Trophoblast cell (in vitro differentiated cells and primary cell): ENCODE measurements at places on chromosomes 1 and 21.

DNA sequence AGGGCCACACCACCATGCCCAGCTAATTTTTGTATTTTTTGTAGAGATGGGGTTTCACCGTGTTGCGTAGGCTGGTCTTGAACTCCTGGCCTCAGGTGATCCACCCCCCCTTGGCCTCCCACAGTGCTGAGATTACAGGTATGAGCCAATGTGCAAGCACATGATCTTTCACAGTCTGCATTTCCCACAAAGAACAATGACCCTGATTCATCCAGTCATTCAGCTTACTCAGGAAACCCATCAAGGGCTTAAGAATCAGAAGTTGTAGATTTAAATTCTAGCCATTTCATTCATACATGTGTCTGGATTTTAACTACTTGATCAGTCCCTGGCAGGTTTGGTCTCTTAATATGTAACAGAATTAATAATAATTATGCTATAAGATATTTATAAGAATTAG is 2065.7 kb downstream of the MRPL39 start:
- no peak for DNase-seq

- DNase-seq = peak; percentile 85
Measured at GRCh38 chr1:87030740-87031690, 116.6 kb downstream of the HS2ST1 start.

- no peak for DNase-seq
Measured at GRCh38 chr1:95974586-95974985, 740.6 kb downstream of the RWDD3 start.

DNA sequence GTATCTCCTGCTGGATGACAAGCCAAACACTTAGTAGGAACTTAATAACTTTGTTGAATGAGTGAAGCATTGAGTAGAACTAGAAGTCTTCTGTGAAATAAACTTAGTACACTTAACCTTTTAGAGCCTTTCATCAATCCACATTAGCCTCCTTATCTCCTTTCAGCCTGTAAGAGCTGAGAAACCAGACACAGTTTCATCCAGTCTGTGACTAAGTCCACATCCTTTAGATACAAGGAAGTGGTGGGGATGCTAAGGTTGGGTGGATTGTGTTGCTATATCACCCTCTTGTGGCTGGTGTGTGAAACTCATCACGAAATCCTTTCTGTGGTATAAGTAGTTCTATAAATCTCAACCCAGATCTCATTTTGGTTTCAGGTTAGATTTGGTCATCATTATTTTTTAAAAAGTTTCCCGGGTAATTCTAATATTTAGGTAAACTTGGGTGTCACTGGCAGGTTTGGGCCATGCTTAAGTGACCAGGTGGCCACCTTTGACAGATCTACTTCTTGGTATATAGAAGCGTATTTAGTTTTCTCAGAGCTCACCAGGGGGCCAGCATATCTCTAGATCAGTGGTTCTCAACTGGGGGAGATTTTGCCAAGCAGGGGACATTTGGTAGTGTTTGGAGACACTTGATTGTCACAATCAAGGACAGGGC is 27.8 kb upstream of the CD84 start:
- peak; percentile 67 for DNase-seq

DNA sequence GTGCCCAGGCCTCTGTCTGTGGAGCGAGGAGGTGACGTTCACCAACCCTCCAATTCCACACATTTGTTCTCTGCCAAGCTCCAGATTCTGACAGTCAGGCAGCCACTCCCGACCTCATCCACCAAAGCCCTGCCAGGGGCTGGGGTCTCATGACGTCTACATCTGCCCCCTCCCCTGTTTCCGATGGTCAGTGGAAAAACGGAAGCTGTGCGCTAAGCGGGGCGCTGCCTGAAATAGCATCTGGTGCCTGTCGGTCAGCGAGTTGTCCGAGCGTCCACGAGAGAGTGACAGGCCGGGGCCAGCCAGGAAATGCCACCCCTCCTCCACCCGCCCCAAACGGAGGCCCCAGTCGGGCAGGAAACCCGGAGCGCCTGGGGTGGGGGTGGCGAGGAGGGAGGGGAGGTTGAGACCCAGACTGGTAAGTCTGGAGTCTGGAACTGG is 3.2 kb upstream of the TAL1 start:
- no peak for DNase-seq

GRCh38 chr1:30901798-30902581 is 6.6 kb downstream of the SDC3 start:
- DNase-seq = no peak

GRCh38 chr1:240405751-240406150 is 206.2 kb downstream of the GREM2 start:
- DNase-seq = no peak

DNA sequence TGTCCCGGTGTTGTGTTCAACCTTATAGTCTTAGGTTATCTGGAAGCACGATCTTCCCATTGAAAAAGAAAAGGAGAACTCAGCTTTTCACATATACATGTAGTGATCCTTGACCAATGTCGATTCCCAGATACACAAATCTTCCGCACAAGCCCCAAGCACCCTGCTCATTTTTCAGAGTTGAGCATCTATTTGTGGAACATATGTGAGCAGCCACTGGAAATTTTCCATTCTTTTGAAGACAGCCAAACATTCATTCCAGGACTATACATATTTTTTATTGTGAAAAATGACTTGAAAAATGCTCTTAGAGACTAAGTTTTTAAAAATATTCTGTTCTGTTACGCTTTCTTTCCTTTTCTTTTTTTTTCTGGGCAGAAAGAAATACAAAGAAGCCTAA is 371.9 kb downstream of the RGS7 start:
- DNase-seq = no peak

GRCh38 chr1:230076121-230076520 is 9.1 kb downstream of the GALNT2 start:
- DNase-seq = no peak

DNA sequence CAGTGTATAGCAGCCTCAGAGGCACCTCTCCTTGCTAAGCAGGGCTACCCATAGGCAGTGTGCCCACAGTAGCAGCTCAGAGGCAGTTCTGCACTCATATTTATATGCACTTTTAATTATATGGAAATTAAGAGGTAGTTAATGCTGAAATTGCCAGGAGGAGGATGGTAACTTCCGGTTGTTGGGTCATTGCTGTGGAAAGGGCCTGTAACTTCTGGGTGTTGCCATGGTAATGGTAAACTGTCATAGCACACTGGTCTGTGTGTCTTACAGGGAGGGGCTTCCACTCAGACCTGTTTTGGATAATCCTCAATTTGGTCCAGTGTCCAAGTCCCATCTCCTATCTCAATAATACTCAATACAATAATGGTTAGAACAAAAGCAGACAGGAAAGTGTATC is 7.6 kb downstream of the CFH start:
- no peak for DNase-seq
